Germinal center (tissue), 1 donor: ENCODE measurements at places on chromosomes 4 and X.

DNA sequence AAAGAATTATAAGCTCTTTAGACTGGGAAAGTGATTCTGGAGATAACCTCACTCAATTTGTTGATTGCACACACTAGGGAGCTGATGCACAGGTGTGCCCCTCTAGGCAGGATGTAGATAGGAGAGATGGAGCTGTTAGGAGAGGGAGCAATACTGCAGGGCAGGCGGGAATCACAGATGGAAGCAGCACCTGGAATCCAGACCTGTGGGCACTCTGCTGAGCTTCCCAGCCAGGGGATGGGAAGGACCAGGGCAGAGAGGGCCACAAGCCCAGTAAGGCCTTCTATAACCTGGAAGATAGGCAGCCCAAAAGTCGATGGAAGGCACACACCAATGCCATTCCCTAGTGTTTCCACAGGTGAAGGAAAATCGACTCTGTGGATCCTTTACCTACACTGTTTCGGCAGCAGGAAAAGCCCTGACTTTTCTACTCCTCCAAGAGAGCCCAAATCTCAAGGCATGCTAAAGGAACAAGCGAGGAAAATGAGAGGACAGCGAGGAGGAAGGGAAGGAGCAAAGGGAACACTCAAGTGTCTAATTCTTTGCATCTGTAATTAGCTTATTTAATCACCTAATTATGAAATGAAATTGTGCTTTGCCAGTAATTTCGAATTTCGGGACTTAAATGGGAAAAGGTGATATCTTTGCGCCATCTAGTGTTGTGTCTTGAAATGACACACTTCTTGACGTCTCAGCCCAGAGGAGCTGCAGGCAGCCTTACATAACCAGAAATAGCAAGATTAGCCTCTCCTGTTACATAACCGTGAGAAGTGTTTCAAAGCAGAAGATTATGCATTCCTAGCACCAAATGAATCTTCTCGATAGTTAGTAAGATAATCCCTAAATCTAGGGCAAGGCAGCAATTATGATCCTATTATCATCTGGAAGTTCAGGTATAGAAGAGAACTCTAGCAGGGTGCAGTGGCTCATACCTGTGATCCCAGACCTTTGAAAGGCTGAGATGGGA lies 31.0 kb upstream of the TLR3 start:
- peak; percentile 51 for DNase-seq

- no peak for DNase-seq
Measured at GRCh38 chr4:17286752-17287460, 225.0 kb downstream of the QDPR start.

DNA sequence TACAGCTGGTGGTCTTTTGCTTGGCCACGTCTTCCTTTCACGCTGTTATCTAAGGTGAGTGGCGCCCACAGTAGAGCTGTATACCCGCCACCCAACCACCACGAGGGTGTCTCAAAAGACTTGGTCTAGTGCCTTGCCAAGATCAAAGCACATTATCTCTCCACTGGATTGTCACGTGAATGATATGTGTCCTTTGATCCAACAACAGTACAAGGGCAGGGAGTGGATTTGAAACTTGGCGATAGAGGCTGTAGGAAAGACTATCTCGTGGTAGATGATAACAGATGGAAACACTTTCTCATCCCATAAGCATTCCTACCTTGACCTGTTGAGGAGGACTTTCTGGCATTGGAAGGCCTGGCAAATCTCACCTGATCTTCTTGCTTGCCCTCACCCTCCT lies 37.7 kb upstream of the BCLAF3 start:
- DNase-seq = no peak

GRCh38 chrX:29652484-29652883 lies 562.9 kb upstream of the MAGEB2 start:
- no peak for DNase-seq

DNA sequence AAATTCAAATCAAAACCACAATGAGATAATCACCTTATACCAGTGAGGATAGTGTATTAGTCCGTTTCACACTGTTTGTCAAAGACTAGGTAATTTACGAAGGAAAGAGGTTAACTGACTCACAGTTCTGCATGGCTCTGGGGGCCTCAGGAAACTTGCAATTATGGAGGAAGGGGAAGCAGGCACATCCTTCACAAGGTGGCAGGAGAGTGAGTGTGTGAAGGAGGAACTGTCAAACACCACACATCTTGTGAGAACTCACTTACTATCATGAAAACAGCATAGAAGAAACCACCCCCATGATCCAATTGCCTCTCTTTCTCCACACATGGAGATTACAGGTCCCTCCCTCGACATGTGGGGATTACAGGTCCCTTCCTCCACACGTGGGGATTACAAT lies 54.7 kb upstream of the TRPC5 start:
- DNase-seq = no peak

GRCh38 chrX:109440475-109440874 lies 41.4 kb downstream of the GUCY2F start:
- DNase-seq = no peak

- no peak for DNase-seq
Measured at GRCh38 chr4:121964958-121965357, 13.1 kb upstream of the TRPC3 start.

DNA sequence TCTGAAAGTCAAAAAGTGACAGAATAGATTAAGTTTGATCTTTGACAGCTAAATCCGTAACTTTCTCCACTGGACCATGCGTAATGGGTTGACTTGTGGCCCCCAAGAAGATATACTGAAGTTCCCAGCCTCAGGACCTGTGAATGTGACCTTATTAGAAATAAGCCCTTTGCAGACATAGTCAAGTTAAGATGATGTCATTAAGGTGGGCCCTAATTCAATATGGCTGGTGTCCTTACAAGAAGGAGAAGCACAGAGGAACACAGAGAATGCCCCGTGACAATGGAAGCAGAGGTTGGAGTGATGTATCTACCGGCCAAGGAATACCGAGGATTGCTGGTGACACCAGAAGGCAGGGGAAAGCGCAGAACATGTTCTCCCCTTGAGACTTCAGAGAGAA lies 14.4 kb downstream of the ENPP6 start:
- DNase-seq = no peak

- DNase-seq = no peak
Measured at GRCh38 chr4:148211533-148211932, 230.7 kb downstream of the NR3C2 start.

- no peak for DNase-seq
Measured at GRCh38 chr4:188372058-188372457, 232.8 kb downstream of the TRIML1 start.

DNA sequence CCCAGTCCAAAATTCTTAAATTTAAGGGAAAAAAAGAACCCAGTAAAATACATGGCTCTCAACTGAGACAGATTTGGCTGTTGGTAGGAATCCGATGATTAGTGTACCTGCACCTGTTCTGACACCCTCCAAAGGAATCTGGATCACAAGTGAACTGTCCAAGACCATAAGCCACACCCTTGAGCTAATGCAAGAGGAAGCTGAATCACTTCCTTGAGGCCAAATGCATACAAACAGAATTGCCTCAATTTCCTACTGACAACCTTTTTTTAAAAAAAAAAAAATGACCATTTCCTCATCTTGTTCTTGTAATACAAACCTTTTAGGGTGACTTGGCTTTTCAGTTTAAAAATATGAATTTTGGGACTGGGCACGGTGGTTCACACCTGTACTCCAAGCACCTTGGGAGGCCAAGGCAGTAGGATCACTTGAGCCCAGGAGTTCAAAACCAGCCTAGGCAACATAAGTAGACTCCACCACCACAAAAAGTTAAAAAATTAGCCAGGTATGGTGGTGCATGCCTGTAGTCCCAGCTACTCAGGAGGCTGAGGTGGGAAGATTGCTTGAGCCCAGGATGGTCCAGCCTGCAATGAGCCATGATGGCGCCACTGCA lies 10.7 kb upstream of the FBXL5 start:
- DNase-seq = no peak

GRCh38 chr4:37232315-37232714 lies 12.2 kb upstream of the NWD2 start:
- DNase-seq = no peak

DNA sequence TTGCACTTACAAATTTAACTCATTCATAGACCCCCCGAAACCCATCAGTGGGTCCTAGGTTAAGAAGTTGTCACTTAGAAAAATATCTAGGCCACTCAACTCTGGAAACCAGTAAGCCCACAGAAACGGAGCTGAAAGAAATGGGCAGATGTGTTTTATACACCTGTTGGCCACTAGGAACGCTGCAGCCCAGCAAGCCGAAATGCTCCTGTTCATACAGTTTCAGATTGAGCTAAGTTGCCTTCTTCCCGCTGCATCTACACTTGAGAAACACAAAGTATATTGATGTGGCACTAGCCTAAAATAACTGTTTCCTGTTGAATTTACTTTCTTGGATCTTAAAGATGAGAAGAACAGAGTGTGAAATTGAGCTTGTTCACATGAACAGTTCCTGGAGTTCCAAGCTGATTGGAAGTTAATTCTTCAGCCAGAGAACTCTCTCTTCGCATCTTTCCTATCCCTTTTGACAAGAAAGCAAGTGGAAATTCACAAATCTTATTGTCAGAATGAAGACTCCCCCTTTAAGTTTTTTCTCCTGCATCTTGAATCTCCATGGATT lies 174.1 kb downstream of the RBMX2 start:
- DNase-seq = peak; percentile 12

- DNase-seq = no peak
Measured at GRCh38 chr4:48938831-48939230, 32.3 kb upstream of the OCIAD2 start.

DNA sequence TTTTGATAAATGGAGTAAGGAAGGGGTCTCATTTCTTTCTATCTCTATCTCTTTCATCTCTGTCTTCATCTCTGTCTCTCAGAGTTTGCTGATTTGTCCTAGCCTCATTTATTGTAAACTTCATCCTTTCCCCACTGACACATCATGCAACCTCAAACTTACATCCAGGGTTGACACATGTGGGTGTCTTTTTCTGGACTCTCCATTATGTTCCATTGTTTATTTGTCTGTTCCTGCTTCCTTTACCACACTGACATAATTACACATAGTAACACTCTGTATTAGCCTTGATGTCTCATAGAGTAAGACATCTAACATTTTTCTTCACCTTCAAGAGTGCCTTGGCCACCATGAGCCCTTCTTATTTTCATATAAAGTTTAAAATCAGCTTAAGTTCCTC lies 8.1 kb upstream of the SRD5A3 start:
- DNase-seq = no peak

- peak; percentile 51 for DNase-seq
Measured at GRCh38 chr4:6221851-6222760, 21.8 kb upstream of the JAKMIP1 start.

DNA sequence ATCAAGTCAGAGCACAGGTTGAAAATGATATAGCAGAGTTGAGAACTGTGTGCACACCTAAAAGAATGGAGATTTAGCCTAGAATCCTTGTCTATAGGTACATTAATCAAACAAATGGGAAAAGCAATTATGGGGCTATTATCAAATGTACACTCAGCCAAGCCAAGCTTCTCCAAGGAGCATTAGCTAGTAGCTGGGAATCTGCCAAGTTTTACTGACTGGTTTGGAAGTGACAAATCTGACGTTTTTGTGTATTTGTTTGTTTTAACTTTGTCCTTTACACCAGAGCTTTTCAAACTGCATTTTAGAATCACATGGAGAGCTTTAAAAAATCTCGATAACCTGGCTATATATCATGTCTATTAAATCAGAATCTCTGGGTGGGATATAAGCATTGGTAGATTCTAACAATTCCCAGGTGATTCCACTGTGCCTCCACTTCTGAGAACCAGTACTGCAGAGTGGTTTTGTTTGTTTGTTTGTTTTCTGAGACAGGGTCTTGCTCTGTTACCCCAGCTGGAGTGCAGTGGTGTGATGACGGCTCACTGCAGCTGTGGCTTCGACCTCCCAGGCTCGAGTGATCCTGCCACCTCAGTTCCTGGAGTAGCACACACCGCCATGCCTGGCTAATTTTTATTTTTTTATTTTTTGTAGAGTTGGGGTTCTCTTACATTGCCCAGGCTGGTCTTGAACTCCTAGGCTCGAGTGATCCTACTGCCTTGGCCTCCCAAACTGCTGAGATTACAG lies 279.8 kb downstream of the UNC5C start:
- no peak for DNase-seq

DNA sequence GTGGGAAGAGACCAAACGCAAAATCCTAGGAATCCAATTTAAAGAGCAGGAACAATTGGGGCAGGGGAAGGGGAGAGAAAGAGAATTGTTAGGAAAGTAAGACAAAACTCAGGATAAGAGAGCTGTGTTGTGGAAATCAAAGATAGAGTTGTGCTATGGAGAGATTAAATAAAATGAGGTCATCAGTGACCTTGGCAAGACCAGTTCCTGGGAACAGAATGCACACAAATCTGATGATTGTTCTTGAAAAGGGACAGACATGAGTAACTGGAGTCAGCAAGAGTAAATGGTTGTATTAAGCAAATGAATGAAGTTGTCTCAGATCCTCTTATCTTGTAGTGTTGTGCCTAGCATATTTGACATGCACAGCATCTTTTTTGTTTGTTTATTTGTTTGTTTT lies 267.4 kb downstream of the IL1RAPL1 start:
- DNase-seq = no peak

DNA sequence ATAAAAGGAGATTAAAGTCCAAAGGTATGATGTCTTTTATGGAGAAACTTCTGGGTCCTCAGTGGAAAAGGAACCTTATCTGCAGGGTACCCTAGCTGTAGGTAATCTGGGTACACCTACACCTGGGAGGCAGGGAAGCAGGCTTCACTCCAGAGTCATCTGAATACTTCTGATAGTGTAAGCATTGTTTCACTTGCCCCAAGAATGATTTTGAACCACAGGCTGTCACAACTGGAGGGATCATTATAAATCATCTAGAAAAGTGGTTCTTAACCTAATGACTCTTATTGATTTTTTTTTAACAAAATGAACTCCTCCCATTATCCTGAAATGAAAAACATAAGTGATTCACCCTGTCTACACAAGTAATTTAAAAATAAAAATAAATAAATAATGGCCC lies 44.0 kb upstream of the STK26 start:
- DNase-seq = no peak

DNA sequence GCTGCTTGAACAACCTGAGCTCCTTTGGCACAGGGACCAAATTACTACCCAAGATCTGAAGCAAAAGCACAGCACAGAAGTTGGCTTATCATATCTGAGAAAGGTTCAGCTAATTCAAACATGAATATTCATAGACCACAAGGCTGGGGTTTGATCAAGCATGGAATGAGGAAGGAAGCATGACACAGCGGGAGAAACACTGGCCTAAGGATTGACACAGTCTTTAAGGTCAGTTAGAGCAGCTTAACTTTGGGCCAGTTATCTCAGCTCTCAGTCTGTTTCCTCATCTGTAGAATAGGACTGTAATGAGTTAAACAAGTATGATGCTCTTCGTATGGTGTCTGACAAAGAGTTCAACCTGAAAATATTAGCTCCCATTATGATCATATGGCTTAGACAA lies 88.5 kb upstream of the CBR4 start:
- peak; percentile 36 for DNase-seq

DNA sequence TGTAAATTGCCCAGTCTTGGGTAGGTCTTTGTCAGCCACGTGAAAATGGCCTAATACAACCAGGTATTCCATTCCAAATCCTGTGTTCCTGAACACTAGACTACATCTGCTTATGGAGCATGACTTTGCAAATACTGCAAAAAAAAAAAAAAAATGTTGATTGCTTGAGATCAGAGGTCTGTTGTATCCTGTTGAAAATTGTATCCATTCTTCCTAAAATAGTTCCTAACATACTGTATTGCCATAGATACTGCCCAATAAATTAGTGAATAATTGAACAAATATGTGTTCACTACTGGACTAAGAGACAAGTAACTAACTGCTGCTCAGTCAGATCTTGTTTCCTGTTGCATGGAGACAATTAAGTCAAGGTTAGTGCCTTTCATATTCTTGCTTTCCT lies 164.3 kb upstream of the PABPC4L start:
- DNase-seq = no peak

- no peak for DNase-seq
Measured at GRCh38 chr4:185117300-185117934, 25.6 kb upstream of the SLC25A4 start.
